Activated CD8-positive, alpha-beta memory T cell treated with anti-CD3 and anti-CD28 coated beads for 36 hours (primary cell): ENCODE measurements at places on chromosomes 5 and 9. TPM values are rescaled to one million over a fixed set of nuclear protein-coding genes. Genes with fewer than 3 reads are reported as not detected.

Gene IFNB1
- total RNA-seq: 0.36 TPM

Gene TXNDC8
- total RNA-seq: not detected

Gene SMAD5
- 19.2 TPM for total RNA-seq

Gene RIGI
- 4.2 TPM for total RNA-seq

Gene VCAN
- not detected for total RNA-seq
